ENCODE measurements at places on chromosomes 3 and 15.

DNA sequence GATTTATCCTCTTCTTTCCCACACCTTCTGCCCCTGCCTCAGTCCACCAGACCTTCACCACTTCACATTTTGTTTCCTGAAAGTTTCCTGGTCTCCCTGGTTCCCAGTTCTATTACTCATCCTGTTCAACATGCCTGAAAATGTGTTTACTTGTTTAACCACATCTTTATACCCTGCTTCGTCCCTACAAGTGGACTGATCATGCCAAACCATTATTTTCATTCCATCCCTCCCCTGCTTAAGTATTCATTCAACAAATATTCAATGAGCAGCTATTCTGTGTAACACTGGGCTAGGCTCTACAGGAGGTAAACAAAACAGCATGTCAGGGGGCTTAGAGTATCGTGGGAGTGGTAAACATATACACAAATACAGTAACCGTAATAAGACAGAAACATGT, 5.5 kb downstream of the MYO5A start:
- no peak for DNase-seq

DNA sequence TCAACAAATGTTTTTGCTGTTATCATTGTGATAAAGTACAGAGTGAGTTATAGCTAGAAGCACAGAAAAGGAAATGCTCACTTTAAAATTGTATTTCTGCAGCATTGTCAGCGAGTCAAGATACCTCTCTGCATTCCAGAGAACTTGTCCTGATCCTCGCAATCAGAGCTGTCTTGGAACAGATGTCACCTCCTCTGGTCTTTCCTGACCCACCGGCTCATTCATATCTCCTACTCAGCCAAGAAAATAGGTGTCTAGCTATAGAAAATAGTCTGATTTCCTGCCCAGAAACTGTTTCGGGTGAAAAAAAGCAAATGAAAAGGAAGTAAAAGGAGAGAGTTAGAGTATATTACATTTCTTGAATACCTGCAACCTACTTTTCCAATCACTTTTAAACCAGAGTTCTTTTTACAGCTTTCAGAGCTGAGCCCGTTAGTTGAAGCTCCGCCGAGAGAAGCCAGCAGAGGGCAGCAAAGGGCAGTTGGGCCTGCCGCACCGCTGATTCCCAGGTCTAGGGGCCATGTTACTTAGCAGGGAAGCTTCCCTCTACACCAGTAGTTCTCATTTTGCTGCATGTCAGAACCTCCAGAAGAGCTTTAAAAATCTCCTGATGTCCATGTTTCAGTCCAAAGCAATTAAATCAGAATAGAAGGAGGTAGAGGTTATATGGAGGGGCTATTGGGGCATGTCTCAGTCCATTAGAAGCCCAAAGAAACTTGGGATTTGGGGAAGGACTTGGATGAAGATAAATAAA, 185.7 kb upstream of the THRB start:
- DNase-seq, result peak; percentile 68

DNA sequence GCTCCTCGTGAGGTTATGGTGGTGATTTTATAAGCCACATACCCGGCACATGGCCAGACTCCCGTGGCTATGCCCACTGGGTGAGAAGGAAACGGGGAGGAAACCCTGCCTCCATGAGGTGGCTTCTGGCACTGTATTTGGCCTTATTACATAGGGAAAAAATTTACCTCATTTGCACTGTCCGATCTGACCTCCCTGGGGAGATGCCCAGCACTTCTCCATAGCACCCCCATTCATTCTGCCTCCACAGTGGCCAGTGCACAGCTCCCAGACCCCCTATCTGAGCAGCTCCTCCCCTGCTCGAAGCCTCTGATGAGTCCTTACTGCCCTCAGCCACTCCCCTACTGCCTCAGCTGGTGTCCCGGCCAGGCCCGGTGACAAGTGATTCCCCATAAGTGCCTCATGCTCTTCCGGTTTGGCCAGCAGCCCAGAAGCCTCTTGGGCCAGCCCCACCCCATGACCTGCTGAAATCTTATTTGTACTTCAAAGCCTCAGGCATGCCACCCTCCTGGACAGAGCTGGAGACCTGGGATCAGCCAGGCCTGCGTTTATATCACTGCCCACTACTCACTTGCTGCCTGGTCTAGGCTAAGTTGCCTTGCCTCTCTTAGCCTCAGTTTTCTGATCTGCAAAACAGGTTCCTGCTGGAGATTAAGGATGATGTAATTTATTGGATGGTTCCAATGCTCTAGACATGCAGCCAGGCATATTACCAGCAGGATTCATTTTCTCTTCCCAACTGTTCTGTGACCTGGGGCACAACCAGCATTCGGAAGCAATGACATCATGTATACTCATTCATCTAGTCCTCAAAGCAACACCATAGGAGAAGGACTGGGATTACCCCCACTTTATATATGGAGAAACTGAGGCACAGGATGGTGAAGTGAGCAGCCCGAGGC, 30.6 kb upstream of the SLC6A6 start:
- no peak for DNase-seq

- no peak for DNase-seq
Measured at GRCh38 chr15:43974852-43975251, 148.1 kb downstream of the WDR76 start.

DNA sequence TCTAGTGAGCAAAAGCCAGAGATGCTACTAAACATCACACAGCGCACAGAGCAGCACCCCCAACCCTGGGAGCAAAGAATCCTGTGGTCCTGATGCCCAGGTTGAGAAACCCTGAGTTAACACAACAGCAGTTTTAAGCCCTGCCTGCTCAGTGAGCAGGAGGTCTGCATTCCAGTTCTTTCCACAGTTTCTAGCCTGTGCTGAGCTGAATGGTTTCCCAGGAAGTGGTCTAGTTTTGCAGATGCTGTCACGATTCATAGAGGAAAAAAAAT, 171.1 kb upstream of the PROK2 start:
- no peak for DNase-seq

GRCh38 chr3:33658621-33658990, 59.4 kb downstream of the CLASP2 start:
- no peak for DNase-seq

DNA sequence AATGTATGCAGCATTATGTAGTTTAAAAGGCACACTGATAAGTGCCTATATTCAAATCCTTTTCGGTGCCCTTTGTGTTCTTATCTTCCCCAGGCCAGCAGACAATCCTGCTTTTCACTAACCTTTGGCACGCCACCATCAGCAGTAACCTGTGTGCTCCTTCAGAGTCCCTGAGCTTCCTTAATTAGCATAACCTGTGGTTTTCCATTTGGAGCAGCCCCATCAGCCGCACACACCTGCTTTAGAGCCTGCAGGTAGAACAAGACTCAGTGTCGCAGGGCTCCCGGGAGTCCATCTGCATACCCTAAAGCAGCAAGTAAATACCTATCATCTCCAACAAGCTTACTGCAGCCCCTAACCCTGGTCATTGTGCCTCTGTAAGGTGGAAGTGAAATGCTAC, 755.1 kb downstream of the ROBO2 start:
- no peak for DNase-seq

GRCh38 chr15:73891328-73892315, 18.3 kb downstream of the TBC1D21 start:
- DNase-seq, result no peak

- DNase-seq, result no peak
Measured at GRCh38 chr3:62521464-62522105, 148.2 kb upstream of the FEZF2 start.

DNA sequence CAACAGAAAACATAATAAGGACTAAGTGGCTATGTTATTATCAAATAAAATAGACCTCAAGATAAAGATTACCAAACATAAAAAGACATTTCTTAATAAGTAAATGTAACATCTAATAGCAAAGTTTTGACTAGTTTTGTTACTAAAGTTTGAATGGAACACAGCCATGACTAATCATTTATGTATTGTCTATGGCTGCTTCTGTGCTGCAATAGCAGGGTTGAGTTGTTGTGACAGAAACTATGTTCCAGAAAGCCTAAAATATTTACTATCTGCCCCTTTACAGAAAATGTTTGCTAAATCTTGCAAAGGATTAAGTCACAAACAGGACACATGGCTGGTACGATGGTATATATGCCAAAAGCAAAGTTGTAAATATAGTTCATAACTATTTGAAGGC, 37.9 kb upstream of the MYH15 start:
- no peak for DNase-seq

GRCh38 chr3:87987952-87988351, 70.9 kb downstream of the CGGBP1 start:
- no peak for DNase-seq

- DNase-seq, result peak; percentile 56
Measured at GRCh38 chr3:192130534-192131132, 596.7 kb downstream of the FGF12 start.

DNA sequence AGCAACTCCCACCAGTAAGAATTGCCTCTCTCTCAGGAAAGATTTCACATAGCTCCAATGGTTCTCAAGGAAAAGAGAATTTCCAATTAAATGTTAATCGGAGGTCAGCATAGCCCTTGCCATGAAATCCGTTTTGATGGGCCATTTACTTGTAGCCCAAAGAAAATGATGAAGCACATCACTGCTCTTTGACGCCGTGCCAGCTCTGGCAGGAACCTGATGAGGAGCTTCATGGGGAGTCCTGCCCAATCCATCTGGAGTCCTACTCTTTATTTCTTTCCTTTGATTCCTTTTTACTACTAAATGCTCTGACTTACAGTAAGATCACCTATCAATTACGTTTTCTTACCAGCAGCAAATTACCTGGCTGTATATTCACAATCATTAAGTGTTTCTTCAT, 84.7 kb downstream of the FGF12 start:
- no peak for DNase-seq

- no peak for DNase-seq
Measured at GRCh38 chr15:39591141-39591895, 10.4 kb downstream of the THBS1 start.

DNA sequence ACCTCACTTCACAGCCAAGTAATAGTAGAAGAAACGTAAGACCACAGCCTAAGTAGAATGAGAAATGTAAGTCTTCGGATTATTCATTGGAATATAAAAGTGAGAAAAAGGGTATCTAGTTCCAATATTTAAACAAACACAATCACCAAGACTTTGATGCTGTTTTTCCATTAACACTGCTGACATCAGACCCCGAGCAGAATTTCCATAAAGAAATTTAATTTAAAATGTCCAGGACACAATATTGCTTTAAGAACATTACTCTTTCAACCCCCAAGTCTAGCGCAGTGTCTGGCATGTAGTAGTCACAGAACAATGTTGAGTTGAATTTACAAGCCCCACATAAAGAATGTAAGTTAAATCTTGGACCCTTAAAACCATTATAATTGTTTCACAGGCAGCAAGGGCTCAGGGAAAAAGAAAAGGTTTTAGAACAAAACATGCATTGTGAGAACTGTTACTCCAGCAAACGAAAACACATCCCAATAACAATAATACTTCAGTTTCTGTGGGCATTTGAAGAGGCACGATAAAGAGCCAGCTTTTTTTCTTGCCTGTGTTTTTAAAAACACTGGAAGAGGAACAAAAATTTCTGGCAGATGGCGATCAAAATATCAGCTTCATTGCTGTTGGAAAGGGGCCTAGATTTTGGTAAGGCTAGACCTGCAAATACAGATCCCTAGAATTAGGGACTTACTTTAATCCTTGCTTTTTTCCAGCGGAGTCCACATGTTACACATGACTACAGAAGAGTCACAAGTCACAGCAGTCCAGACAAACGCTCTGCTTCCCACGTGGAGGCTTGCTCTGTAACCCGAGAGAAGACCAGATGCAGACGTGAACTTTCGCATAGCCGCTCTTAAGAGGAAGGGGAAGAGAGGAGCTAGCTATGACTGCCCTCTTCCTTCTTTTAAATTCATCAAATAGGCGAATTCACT, 77.9 kb upstream of the IGSF10 start:
- no peak for DNase-seq

- DNase-seq, result no peak
Measured at GRCh38 chr15:80825361-80826030, 46.3 kb downstream of the CEMIP start.

DNA sequence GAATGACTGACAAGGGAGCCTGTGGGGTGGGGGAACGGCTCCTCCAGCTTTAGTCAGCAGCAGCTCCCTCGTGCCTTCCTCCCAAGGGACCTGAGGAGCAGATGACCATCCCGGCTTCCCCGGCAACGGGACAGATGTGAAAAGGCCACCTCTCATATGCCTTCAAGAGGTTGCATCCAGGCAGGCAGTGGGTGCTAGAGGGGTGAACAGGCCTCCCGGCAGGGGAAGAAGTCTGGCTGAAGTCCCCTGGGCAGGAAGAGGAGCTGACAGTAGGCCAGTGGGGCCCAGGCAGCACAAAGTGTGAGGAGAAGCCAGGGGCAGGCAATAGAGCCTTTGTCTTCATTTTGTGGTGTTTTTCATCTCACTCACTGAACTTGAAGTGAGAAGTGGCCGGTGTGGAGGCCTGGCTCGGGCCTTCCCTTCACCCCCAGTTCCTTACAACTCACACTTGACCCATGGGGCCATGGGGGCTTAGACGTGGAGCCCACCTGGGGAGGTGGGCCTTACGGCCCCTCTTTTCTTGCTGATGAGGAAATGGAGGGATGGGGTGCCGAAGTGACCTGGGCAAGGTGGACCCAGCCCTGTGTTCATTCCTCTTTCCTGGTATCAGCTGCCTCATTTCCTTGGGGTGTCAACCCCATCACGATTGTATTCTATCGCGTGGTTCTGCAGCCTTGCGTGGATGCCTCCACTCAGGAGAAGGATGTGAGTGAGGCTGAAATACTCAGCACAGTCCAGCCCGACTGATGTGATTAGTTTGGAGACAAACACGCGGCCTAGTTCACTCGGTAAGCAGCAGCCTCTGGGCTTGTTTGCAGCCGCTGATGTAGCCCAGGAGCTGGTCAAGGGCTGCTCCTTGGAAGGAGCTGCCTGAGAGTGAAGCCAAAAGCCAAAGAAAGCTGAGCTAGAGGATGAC, 115.5 kb upstream of the ALDH1A3 start:
- no peak for DNase-seq

GRCh38 chr15:32870240-32871033, 152.6 kb downstream of the GREM1 start:
- no peak for DNase-seq

GRCh38 chr15:98948456-98948855, 59.1 kb downstream of the PGPEP1L start:
- DNase-seq, result no peak

DNA sequence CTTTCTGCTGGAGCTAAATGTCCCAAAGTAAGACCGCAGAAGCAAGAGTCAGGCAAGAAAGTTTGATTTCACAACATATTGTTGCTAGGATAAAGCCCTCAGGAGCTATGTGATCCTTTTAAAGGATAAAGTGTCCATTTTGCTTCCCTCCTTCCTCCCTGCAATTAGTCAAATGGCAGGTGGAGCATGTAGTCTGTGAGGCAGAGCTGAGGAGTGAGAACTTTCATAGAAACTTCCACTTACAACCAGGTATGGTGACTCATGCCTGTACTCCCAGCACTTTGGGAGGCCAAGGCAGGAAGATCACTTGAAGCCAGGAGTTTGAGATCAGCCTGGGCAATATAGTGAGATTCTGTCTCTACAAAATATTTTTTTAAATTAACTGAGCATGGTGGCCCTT, 25.2 kb upstream of the RHCG start:
- DNase-seq, result no peak

- no peak for DNase-seq
Measured at GRCh38 chr3:193777524-193777923, 184.5 kb downstream of the OPA1 start.
